Panc1 (cell line): ENCODE measurements at places on chromosomes 12 and 14.

- no peak for DNase-seq
These were observed 19.8 kb downstream of the KRT7 start for GRCh38 chr12:52252728-52253343.

- no peak for DNase-seq
These were observed 606.9 kb downstream of the FSCB start for GRCh38 chr14:43900173-43900655.

DNA sequence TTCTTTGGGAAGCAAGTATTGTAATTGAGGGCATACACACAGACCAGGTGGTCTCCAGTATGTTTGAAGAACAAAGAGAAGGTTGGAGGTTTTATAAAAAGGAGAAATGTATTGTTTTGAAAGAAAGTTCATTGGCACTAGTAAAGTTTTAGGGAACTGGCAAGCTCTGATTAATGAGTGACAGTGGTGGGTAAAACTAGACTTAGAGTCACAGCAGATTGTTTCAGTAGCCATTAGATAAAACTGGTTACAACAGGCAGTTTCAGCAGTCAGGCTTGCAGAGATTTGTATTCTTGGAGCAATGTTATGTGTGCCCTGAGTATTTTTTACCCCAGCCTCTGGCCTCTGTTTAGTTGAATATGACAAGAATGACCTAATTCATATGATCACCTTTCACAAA, 49.1 kb upstream of the ARID2 start:
- no peak for DNase-seq

- no peak for DNase-seq
These were observed 86.2 kb upstream of the PPM1H start for GRCh38 chr12:63021116-63021515.

GRCh38 chr12:75724928-75725312, 213.5 kb upstream of the KRR1 start:
- DNase-seq, result no peak

GRCh38 chr12:71942703-71943102, 4.1 kb downstream of the TPH2 start:
- no peak for DNase-seq

GRCh38 chr12:8911606-8912268, 2.6 kb upstream of the PHC1 start:
- DNase-seq, result no peak

DNA sequence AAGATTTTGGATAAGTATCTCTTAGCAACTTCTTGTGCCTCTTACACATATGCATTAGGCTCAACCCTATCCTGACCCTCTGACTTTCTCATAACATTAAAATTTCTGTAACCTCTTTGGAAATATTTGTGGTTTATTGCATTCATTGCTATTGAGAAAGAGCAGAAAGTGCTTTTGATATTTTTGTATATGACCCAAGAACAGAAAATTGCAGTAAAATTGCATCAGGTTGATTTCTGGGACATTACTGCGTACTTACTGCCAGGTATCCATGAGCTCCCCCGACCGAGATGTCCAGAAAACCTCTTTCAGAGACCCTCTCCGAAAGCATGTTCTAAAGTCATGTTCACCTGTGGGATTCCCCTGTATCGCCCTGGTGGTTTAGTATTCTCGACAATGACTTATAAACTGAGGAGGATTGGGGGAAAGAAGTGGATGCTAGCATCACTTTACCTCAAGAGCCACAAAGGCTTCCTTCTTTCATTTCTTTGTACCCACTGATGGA, 14.5 kb upstream of the IL22 start:
- no peak for DNase-seq

DNA sequence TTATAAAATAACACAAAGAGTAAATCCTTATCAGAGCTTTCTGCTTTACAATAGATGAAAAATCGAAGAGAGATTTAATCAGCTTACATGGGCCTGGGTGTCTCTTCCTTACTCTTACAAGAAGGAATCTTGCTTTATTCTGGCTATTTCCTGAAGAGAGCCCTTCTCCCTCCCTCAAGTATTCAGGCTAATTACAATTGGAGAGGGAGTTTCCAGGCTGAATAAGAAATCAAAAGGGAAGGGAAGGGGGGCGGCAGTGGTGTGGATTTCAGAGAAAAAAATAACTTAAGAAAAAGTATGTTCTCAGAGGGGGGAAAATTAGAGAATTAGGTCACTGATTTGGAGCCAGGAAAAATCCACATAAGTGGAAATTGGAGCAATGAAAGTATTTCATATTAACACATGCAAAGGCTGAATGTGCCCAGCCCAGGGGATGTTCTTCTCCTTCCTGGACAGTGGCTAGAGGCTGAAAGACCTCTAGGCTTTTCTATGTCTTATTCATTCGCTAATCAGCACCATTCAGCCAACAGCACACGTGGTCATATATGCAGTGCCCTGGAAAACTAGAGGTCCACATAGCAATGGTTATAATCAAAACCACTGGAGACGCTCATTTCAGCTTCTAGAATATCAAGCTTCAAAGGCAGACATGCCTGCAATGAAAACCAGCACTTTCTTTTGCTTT, 158.9 kb upstream of the BTG1 start:
- DNase-seq, result no peak

DNA sequence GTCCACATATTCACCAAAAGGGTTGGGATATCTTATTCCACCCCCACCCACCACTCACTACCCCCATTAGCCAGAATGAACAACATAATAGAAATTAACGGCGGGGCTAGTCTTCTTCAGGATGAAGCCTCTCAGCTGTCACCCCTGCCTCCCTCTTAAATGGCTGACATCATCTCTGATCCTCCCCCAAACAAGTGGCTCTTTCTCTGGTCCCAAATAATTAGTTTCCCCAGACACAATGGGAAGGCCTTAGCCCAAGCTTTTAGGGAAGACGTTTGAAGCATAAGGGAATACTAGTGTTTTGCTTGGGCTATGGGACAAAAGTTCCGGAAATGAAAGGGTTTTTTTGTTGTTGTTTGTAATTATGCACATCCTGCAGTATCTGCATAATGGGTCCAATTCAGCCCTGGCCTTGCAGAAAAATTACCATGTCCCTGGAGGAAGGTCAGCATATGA, 13.8 kb downstream of the STON2 start:
- DNase-seq, result no peak

DNA sequence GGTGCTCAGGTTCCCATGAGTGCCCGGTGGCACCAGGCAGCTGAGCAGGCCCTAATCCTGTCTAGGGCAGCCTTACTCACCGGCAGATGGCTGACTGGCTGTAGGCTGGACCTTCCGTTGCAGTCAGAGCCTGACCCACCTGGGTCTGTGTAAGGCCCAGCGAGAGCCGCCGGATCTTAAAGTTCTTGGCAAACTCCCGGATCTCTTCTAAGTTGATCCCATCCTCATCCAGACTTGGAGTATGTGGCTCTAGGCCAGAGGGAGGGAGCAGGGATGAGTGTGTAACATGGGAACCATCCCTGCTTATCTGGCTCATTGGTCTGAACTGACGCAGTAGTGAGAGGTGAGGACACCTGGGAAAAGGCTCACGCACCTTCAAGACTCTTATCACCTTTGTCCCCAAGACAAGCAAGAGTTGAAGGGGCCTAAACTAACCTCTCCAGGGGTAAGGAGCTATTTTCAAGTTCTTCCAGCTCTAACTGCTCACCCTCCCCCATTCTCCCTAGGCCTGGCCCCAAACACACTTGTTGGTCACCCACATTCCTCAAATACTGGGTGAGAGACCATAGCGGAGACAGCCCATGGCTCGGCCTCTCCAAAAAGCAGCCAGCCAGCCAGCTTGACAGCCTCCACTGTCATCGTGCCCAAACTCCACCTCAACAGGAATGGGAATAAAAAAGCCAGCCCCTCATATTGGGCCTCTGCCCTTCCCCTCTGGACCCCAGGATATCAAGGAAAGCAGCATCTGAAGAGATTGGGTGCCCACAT, 18.8 kb upstream of the TFCP2 start:
- DNase-seq, result no peak

DNA sequence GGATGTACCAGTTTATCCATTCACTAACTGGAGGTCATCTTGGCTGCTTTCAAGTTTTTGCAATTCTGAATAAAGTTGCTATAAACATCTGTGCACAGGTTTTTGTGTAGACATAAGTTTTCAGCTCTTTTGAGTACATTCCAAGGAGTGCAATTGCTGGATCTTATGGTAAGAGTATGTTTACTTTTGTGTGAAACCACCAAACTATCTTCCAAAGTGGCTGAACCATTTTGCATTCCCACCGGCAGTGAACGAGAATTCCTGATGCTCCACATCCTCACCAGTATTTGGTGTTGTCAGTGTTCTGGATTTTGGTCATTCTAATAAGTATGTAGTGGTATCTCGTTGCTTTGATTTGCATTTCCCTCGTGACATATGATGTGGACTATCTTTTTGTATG, 150.5 kb upstream of the BCL2L14 start:
- DNase-seq, result no peak

DNA sequence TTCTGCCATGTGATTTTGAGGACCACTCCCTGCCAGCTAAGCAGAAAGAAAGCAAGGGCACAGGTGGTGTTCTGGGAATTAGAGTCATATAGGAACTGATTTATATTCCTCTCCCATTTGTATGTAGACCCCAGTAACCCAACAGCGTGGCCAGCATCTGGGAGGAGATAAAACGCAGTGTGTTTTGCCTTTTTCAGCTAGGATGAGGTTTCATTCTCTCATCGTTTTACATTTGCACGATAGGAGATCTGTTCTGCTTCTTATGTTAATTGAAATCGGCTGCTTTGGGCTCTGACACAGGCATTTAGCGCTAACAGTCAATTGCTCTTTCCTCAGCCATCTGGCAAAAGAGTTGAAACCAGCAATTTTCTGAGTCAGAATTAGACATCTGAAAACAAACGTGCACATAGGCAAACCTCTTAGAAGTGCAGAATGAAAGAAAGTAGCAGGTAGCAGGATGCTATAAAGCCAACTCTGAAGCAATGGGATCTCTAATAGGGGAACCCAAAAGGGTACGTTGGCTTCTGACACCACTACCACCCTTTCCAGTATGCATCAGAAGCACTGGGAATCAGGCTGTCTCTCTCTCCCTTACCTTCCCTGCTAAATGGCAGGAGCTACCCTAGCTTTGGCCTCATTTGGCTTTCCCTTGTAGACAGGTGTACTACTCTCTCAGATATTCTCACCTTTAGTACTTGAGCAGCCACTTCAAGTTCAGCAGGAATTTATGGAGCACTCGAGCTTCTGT, 219.1 kb downstream of the PHLDA1 start:
- DNase-seq, result no peak

GRCh38 chr12:119843100-119843499, 34.0 kb downstream of the CIT start:
- DNase-seq, result no peak

DNA sequence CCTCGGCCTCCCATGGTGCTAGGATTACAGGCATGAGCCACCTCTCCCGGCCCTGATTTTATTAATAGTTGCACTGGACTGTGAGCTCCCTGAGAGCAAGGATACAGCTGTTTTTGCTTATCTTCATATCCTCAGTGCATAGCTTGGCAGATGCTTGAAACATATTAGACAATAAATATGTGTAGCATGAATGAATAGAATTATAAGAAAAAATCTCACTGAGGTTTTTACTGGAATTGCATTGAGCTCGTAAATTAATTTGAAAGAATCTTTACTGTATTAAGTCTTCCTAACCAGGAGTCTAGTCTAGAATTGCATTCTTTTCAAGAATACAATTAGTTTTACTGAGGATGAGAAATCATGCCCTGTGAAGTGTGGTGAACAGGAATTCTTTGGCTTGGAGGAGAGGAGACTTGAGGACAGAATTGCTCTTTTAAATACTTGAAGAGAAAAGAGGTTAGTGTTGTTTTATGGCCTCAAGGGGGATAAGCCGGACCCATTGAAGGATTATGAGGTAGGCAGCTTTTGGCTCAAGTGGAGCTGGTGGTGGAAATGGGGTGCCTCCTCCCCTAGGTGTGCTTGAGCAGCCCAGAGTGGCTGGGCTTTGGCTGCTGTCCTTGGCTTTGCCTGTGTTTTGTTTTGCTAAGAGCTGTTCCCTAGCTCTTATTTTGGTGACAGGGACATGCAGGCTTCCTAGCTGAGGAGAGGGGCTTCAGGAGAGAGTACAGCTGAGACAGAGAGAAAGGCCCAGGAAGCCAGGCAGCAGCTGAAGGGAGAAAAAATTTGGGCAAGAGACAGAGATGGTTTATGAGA, 34.0 kb downstream of the PLEKHD1 start:
- no peak for DNase-seq

DNA sequence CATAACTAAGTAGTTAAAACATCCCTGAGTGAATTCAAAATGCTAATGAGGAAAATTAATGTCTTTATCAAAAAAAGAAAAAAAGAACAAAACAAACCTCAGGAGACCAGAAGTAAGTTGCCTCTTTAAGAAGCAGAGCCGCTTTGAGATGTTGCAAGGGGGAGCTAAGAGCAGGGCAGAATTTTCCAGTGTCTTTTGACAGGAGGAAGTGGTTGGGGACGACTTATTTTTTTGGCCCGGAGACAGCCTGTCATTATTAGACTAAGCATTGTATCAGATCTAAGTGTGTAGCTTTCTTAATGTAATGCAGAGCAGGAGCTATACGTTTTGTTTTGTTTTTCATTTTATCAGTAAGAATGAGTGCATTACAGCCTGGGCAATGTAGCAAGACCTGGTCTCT, 206.6 kb downstream of the CACNA1C start:
- DNase-seq, result no peak

- no peak for DNase-seq
These were observed 89.3 kb downstream of the KCNC2 start for GRCh38 chr12:75120311-75120711.

- no peak for DNase-seq
These were observed 50.8 kb upstream of the POC1B start for GRCh38 chr12:89576572-89577220.

GRCh38 chr12:121781484-121781997, 11.9 kb downstream of the RHOF start:
- DNase-seq, result no peak

GRCh38 chr12:10276774-10277173, 30.9 kb upstream of the KLRD1 start:
- DNase-seq, result no peak

- DNase-seq, result peak; percentile 92
These were observed 32.6 kb downstream of the SLC35F4 start for GRCh38 chr14:57833323-57833722.

DNA sequence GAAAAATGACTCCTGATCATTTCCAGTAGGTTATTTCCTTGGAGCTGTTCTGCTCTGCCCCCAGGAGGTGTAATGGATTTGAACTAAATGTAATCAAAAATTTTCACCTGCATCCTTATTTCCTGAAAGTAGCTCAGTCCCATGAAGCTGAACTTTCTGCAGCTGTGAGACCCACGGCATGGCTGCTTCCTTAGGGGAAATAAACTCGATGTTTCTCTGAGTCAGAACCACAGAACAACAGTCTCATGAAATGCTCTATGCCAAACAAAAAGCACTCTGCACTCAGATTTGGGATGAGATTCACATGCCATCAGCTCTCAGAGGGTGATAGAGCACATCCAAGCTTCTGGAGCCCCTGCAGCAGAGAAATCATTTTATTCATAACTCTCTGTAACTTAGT, 224.1 kb upstream of the PLEKHG7 start:
- no peak for DNase-seq

DNA sequence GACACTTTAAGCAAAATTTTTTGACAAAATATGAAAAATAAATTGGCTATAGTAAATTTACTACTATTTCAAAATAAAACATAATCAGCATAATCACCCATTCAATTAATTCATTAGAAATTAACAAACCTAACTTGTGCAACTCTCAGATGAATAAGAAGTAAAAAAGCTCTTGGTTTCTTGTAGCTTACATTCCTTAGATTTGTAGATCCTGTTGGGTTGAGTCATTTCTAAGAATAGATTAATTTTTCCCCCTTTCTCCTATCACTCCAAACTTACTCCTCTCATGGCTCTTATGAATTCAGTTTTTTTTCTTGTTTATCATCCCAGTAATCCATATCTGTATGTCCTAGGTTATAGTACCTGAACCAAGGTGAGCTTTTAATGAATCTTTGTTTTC, 230.9 kb upstream of the LRIG3 start:
- no peak for DNase-seq

GRCh38 chr12:94806617-94807016, 156.3 kb upstream of the TMCC3 start:
- DNase-seq, result no peak
